Eye (tissue), 1 donor: ENCODE measurements at places on chromosomes 7 and 10.
A peak's percentile ranks its signal among the peaks of the same experiment; 100 is the strongest.

GRCh38 chr10:123562811-123563580 lies 103.2 kb upstream of the GPR26 start:
- no peak for DNase-seq

- no peak for DNase-seq
Observed at GRCh38 chr7:105775580-105775979, 100.8 kb downstream of the ATXN7L1 start.

DNA sequence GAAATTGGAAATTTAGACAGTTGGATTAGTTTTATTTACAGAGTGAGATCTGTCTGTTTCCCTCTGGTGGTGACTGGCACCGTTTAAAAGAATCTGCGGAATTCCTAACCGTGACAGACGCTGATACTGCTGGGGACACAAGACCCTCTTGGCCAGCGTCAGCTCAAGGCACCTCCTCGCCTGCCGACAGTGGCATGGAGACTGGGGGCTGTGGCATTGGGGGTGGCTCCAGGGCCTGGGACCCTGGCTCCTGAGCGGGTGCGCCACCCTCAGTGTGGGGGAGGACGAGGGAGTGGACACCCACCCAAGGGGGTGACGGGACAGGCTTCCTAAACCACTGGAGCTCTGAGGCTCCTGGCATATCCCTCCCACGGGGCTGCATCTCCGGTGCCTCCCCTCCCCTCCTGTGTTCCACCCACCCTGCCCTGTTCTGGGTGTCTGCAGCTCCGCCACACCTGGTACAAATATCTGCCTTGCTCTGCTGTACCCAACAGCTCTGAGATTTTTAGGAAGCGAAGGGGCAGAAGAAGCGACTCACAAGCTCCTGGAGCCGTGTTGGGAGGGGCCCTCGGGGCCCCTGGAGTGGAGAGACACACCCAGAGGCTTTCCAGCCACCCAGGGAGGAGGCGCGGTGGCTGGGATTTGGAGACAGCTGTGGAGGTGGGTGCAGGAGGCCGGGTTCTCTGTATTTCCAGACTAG lies 178.7 kb downstream of the DNAJB6 start:
- DNase-seq, result peak; percentile 23

GRCh38 chr10:122510736-122511135 lies 49.4 kb downstream of the HTRA1 start:
- no peak for DNase-seq

GRCh38 chr7:73622909-73623797 lies 1.2 kb downstream of the MLXIPL start:
- DNase-seq, result peak; percentile 36

GRCh38 chr10:12469345-12469744 lies 120.0 kb downstream of the CAMK1D start:
- DNase-seq, result no peak

DNA sequence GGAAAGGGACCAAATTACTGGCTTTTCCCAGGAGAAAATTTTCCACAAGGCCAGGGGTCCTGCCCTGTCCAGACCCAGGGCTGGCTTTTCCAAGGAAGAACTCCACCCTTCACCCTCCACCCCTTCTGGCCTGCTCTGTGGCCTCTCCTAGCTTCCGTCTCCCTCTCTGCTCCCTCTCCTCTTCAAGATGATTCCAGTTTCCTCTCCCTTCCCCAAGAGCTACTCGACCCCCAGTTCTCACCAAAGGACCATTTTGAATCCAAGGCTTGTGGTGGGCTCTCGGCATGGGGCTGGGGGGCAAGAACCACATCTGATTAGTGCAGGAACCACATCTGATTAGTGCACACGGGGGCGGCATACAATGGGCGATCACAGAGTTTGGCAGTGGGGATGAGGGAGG lies 7.7 kb downstream of the CHAT start:
- no peak for DNase-seq

GRCh38 chr10:22713853-22714478 lies 412 bp downstream of the PIP4K2A start:
- peak; percentile 81 for DNase-seq

DNA sequence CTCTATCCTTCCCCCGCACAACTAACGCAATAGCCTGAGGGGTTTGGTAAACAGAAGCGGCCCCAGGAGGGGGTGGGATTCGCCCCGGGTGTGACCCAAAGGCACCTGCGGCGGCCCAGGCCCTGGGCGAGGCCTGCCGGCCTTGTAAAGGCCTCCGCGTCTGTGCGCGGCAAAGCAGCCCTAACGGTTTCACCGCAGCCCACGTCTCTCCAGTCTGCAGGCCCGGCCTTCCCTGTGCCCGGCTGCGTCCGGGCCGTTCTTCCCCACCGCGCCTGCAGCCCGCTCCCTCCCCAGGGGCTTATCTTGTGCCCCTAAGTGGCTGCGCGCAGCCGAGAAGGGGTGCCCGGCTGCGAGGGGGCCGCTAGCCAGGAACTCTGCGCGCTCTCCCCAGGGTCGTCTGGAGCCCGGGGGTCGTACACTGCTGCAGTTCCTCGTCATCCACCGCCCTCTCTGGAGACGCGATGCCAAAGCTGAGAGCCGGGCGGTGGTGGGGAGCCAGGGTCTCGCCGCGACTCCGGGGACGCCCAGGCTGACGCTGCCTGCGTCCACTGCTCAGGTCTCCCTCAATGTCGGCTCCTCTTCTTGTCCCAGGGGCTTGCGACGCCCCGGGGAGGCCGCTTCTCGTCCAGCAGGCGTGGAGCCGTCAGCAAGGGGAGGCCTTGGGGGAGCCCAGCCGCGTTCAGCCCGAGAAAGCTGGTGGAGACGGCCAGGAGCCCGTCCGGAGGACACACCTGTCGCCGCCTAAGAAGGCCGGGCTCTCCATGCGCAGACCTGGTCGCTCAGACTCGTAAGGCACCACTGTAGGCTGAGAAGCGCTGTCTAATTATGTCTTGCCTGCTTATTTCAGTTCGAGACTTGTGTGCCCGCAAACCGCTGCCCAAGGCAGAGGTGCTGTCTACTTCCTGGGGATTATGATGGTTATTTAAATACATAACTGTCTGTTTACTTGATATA lies 132.3 kb downstream of the SPAG6 start:
- no peak for DNase-seq

DNA sequence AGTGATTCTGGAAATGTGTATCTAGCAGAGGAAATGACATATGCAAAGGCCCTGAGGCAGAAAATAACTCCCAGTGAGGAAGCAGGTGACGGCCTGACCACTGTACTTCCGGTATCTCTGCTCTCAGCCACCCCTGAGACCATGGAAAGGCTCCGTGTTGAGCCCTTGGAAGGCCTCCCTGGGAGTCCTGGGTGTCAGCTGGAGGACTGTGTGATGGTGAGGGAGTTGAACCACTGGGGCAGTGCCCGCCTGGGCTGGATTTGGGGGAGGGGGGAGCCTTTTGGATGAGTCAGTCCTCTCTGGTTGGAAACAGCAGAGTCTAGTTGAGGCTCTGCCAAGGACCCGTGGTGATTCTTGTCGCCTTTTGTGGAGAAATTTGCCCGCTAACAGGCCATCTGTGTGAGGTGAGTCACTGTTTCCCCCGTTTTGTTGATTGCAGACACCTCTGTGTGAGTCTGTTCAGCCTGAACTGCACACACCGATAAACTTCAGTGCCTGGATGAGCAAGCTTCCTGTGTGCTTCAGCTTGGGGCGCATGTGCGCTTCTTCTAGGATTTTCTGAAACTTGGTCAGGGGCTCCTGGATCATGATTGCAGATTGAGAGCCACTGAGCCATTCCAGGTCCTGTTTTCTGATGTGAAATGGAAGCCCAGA lies 98.6 kb downstream of the GRK5 start:
- DNase-seq, result peak; percentile 26

DNA sequence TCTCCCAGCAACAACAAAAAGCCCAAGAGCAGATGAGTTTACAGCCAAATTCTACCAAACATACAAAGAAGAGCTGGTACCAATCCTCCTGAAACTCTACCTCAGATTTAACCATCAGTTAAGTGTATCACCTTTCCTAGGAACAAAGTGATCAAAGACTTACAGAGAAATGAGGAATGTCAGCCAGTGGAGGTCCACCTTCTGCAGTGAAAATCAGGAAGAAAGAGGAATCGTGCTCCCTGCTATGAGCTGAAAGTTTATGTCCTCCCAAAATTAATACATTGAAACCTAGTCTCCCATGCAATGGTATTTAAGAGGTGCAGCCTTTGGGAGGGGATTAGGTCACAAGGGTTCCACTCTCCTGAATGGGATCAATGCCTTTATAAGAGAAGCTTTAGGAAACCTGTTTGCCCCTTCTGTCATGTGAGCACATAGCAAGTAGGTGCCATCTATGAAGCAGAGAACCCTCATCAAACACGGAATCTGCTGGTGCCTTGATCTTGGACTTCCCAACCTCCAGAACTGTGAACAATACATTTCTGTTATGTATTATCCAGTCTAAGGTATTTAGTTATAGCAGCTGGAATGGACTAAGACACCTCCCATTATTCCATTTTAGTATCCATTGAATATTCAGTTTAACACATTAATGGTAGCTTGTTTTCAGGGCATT lies 139.0 kb upstream of the FZD8 start:
- no peak for DNase-seq

DNA sequence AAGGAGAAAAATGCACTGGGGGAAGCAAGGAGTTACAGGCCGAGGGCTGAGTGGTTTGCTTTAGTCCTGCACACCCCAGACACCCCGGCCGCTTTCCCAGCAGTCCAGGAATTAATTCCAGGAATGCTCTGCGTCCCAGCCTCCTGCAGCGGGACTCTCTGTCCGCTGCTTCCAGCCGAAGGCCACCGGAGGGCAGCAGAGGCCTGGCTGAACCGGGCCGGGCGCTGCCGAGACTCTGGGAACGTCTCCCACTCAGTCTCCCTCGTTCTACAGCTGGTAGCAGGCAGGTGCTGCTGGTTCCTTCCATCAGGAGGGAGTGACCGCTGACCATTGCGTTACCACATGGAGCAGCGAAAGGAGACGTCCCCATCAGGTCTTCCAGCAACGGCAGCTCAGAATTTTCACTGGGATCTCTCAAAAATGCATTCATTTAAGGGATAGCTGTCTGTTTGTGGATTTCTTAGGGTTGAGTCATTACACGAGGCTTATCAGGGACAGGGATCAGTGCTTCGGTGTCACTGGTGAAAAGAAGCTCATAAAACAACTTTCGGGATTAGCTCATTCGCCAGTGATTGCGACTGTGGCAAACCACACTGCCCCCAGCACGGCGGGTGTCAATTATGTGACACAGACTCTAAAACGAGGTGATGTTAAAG lies 24.9 kb upstream of the PITRM1 start:
- DNase-seq, result peak; percentile 88

- no peak for DNase-seq
Observed at GRCh38 chr10:4459531-4459930, 366.5 kb upstream of the AKR1E2 start.

GRCh38 chr7:143334244-143334643 lies 18.3 kb downstream of the CLCN1 start:
- no peak for DNase-seq

DNA sequence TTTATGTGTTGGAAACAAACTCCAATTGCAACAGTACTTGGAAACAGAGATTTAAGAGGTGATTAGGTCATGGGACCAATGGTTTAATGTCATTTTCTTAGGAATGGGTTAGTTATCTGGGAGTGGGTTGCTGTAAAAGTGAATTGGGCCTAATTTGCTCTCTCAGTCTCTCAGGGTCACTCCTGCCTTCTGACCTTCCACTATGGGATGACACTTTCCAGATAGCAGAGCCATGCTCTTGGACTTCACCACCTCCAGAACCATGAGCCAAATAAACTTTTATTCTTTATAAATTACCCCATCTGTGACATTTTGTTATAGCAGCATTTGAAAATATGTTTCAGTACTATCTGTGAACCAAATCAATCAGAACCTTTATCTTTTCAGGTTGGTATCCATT lies 1509.1 kb downstream of the REEP3 start:
- no peak for DNase-seq
